ENCODE measurements at places on chromosomes 6 and 20. TPM values are rescaled to one million over a fixed set of nuclear protein-coding genes. Genes with fewer than 3 reads are reported as not detected.

GRCh38 chr6:154134471-154135147, 95.6 kb downstream of the OPRM1 start:
- DNase-seq: no peak

DNA sequence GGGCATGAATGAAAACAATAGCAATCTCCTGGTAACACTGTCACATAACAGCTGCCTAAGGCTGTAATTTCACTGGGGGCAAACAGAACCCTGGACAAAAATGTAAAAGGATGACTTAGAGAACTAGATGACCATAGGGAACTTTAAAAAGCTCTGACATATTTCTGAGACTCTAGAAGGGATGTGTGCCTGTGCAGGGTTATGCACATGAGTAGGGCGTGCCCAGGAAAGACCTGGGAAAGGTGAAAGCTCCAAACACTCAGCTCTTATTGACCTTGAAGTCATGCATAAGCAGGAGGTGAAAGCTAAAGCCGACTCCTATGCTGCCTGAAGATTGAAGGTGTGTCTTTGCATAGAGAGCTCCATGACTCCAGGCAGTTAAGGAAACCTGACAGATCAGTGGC, 118.4 kb upstream of the BTBD3 start:
- no peak for DNase-seq

DNA sequence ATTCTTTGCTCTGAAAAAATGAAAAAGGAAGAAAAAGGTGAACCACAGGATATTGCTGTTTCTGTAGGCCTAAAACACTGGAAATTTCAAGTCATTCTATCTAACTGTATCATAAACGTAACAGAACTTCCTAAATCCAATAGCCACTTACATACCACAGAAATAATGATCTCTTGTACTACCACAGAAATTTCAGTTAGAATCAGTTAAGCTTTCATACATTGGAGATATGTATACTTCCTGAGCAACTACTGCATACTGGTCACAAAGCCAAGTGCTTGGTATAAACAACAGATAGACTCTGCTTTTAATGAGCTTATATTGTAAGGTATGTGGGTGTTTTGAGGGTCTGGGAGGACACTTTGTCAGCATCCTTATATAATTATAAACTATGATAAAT, 38.6 kb downstream of the VTA1 start:
- no peak for DNase-seq

- no peak for DNase-seq
Measured at GRCh38 chr20:45833883-45834796, 541 bp downstream of the SNX21 start.

GRCh38 chr20:48393737-48394314, 434.0 kb downstream of the PREX1 start:
- no peak for DNase-seq

DNA sequence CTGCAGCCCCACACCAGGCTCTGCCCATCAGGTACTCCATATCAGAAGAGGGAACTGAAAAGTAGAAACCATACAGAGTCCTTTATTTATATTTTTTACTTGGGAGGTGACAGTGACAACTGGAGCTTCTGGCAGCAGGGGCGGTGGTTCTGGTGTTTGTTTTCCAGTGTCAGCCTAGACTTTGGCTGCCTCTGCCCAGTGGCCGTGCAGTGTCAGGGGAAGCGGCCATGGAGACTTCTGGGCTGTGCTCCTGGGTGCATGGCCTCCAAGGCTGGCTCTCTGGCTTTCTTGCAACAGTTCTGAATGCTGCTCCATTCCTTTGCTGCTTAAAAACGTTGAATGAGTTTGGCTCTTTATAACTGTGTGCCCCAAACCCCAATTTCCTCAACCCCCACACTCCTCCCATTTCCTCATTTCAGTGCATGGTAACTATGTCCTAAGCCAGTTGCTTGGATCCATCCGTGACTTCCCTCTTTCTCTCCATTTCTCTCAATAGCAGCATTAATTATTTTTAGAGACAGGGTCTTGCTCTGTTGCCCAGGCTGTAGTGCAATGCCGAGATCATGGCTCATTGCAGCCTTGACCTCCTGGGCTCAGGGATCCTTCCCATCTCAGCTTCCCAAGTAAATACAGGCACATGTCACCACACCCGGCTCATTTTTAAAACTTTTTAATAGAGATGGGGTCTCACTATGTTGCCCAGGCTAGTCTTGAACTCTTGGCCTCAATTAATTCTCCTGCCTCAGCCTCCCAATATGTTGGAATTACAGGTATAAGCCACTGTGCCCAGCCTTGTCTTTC, 141.1 kb upstream of the SGK1 start:
- DNase-seq: no peak

- no peak for DNase-seq
Measured at GRCh38 chr6:106745197-106745770, 115.9 kb downstream of the QRSL1 start.

- no peak for DNase-seq
Measured at GRCh38 chr6:121187200-121187832, 147.0 kb downstream of the TBC1D32 start.

GRCh38 chr20:49656304-49656703, 57.4 kb downstream of the B4GALT5 start:
- no peak for DNase-seq

DNA sequence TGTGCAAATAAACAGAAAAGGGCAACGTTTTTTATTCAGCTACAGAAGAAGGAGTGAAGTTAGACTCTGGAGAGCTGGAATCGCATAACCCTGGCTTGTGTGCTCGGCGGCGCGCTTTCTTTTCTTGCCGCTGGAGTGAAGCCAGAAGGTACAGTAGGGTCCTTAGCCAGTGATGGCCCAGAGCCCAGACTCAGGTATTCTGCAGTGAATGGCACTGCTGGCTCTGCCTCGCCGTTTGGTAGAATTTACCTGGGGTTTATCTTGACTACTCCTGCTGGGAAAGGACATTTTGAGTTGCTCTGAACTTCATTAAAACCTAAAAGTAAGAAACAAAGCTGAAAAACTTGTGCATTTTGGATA, 56.9 kb upstream of the TIAM2 start:
- DNase-seq: no peak

- no peak for DNase-seq
Measured at GRCh38 chr6:111989743-111990142, 64.2 kb upstream of the CCN6 start.

- DNase-seq: no peak
Measured at GRCh38 chr6:8236956-8237355, 134.6 kb upstream of the EEF1E1 start.

DNA sequence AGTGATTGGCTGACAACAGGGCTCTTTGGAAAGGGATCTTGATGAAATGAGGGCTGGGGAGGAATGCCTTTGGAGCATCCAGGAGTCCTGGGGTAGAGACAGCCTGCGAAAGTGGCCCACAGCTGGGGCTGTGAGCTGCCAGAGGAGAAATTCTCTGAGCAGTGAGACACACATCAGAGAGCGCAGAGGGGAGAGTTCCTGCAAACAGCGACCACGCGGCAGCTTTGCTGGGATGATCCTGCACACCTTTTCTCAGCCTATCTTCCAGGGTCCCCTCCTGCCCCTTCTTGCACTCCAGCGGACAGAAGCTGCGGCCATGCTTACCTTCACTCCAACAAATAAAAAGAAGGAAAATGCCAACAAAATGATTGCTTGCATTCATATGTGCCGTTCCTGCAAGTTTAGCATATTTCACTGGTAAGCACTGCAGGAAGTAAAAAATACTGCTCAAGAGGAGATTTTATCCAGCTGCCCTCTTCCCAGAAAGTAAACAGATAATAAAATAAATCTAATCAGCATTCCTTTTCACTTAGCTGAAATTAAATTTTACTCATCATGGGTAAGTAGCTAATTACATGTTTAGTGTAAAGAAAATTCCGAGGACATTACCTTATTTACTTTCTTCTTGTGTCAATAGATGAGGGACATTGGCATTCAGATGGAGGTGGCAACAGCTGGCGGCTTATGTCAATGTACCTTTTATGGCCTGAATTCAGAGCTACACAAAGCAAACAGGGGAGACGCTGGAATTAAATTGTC, 339.9 kb upstream of the ARID1B start:
- DNase-seq: no peak

GRCh38 chr20:24766143-24766527, 182.9 kb upstream of the CST7 start:
- no peak for DNase-seq

GRCh38 chr6:146785001-146785585, 186.3 kb downstream of the ADGB start:
- peak; percentile 29 for DNase-seq

DNA sequence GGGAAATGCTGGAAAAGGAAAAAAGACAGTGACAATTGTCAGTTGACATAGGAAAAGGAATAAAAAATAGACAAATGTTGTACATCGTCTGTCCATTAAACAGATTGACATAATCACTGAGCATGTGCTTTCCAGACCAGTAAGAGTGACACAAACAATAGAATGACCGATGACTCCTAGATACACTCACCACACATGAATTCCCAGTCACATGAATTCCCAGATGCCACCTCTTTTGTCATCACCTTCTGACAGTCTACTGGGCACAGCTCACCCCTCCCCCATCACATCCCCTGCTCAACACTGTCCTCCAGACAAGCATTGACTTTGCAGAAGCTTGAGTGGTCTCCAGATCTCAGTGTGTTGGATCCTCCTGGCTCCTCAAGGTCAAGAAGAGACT, 25.9 kb downstream of the POM121L2 start:
- no peak for DNase-seq

- DNase-seq: no peak
Measured at GRCh38 chr20:46699651-46700359, 9.6 kb upstream of the SLC2A10 start.

- no peak for DNase-seq
Measured at GRCh38 chr6:116101790-116102189, 1.1 kb downstream of the NT5DC1 start.

DNA sequence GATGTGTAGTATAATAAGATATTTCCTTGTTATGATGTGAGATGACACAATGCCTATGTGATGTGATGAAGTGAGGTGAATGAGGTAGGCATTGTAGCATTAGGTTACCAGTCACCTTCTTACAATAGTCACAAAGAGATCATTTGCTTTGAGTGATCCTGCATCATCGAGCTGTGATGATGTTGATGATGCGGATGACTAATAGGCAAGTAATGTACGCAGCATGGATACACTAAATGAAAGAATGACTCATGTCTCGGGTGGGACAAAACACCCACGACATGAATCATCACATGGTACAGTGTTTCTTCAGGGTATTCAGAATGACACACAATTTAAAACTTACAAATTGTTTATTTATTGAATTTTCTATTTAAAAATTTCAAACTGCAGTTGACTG, 806.3 kb upstream of the GJE1 start:
- DNase-seq: peak; percentile 88

- peak; percentile 89 for DNase-seq
Measured at GRCh38 chr6:21987501-21987957, 309.3 kb downstream of the PRL start.

- peak; percentile 7 for DNase-seq
Measured at GRCh38 chr6:164005004-164005711, 590.6 kb downstream of the QKI start.

DNA sequence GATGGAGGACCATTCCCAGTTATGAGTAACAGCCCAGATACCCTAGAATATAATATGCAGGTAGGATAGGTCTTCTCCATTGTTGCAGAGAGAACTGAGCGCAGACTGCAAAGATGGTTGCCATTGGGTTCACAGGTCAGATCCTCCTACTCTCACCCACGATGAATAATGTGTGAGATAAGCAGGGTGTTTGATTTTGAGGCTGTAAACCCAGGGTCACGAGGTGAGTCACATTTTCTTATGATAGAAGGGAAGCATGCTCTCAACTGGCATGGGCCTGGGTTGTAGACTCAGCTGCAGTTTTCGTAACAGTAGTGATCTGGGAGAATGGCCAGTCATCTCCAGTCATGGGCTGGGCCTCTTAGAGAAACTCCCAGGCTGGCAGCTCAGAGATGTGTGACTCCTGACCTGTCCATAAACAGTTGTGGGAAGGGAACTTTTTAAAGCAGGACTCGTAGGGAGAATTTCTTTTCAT, 74.2 kb downstream of the CD164 start:
- DNase-seq: no peak

DNA sequence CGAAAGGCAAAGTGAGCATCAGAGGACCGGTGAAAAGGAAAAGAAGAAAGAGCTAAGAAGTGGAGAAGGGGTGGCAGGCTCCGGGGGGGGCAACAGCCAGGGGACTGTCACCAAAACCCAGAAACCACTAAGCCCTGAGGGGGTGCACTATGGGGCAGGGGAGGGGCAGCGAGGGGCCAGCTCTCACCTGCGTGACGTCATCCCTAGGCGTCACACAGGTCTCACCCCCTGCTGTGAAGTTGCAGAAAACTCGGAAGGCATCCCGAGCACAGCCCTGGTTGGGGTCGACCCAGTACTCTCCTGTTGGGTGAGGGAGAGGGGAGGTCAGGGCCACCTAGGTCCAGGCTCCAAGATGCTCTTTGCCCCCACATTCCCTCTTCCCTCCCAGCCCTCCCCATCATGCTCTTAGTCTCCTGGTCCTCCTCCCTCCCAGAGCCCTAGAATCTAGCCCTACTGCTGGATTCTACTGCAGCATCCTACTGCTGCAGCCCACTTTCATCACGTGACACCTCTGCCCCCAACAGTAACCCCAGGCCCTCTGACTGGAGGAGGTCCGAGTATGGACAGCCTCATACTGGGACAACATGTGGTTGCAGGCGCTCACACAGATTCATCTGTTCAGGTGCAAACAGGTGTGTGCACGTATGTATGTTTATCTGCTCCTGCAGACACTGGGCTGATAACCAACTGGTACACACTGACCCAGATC, 27.4 kb downstream of the COL11A2 start:
- no peak for DNase-seq

DNA sequence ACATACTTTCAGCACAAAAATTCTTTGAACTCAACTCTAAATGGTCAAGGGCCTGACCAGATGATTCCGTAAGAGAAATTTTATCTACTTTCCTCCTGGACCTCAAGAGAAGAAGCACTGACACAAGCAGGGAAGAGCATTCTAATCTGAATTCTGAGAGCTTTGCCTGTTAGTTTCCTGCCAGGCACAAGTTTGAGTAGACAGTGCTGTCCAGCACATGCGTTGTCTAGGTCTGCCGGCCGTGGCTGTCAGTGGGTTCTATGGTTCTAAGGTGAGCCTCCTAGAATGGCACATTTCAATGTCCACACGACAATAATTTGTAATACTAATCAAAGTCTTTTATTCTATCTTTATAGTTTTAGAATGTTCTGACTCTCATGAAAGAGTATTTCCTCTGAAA, 91.9 kb downstream of the RFPL4B start:
- no peak for DNase-seq

- no peak for DNase-seq
Measured at GRCh38 chr6:160203076-160203475, 55.5 kb downstream of the SLC22A2 start.

Gene SPATS1
- not detected for total RNA-seq

Gene ZFP57
- total RNA-seq: not detected

Gene SIGLEC1
- not detected for total RNA-seq

Gene GTSF1L
- not detected for total RNA-seq

Gene FAM83C
- not detected for total RNA-seq

Gene PAX1
- not detected for total RNA-seq

Gene ZC2HC1B
- not detected for total RNA-seq

Gene FKBP1C
- total RNA-seq: 0.73 TPM

Gene REM1
- not detected for total RNA-seq

Gene PLA2G7
- total RNA-seq: 0.10 TPM

Gene RGS17
- 8.6 TPM for total RNA-seq

Gene HCRTR2
- total RNA-seq: not detected

All from glomerular endothelial cell (primary cell).